Cortex of kidney (tissue), 1 donor: ENCODE measurements at places on chromosomes 5 and 9.

DNA sequence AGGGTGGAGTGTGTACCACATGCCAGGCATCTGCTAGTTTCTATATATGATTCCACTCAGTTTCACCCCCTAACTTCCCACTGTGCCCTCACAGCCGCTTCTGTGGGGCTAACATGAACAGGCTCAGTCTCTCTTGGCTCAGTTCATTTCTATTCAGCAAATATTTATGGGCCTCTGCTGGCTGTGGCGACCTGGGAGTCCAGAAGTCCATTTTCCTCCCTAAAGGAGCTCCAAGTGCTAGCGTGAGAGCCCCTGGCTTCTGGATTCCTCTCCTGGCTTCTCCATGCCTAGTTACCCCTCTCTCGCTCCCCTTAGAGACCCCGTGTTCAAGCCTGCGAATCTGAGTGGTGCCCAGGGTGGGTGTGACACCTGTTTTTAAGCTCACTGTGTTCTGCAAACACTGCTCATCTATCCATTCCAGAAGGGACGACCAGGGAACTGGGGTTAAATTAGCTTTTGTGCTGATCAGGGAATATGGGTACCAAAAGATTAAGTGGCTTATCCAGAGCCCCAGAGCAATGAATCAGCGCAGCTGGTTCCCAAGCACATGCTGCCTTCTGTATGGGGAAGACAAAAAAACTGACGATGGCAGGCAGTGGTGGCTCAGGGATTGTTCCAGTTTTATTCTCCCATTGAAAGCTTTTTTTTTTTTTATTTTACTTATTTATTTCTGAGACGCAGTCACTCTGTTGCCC is 57.6 kb downstream of the HMCN2 start:
- no peak for DNase-seq

- DNase-seq: no peak
These were observed 32.7 kb downstream of the EXOC3 start for GRCh38 chr5:475704-476101.

GRCh38 chr5:170405817-170406216 is 16.6 kb upstream of the KCNMB1 start:
- no peak for DNase-seq

- DNase-seq: no peak
These were observed 291.5 kb downstream of the SEC61B start for GRCh38 chr9:99513441-99514112.

GRCh38 chr9:137872296-137872695 is 5.3 kb upstream of the CACNA1B start:
- DNase-seq: no peak
